Heart left ventricle (tissue), 16 donors: ENCODE measurements at places on chromosomes 12 and 14.

DNA sequence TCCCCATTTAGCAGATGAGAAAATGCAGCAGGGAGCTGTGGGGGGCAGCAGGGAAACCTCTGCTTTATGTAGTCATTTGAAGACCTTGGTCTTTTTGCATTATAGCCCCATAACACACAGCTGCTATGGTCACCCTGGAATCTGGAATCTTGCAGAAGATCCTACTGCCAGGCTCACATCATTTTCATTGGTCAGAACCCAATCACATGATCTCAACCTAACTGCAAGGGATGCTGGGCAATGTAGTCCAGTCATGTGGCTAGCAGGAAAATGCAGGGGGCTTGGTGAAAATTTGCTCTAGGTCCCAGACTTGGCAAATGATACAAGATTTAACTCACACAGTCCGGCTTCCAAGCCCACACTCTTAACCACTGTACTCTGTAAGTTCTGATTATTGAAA is 1028.7 kb downstream of the AACS start:
- no peak for DNase-seq
- H3K4me3 ChIP-seq = no peak overlapping the region
- H3K36me3 ChIP-seq = no peaks in the 10 kb centered on the region

DNA sequence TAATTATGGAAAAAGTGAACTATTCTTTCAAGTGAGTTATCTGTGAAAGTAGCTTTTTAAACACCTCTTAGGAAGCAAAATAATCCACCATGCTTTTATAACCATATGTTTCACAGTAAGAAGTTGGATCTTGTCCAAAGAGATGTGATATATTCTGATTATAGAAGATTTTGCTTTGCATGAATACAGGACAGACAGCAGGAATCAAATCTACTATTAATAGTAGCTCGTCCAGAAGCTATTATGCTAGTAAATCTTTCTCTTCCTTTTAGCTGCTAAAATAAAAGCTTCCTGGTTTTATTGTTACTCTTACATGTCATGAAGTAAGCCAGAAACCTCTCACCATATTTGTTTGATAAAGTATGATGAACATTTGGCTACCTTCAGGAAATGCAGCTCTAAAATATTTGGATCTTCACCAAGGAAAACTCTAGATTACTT is 257.0 kb downstream of the IPO8 start:
- no peak overlapping the region for H3K4me3 ChIP-seq
- no peaks in the 10 kb centered on the region for H3K4me1 ChIP-seq
- H3K36me3 ChIP-seq = no peaks in the 10 kb centered on the region
- no peaks in the 10 kb centered on the region for H3K27me3 ChIP-seq
- no peak for DNase-seq
- H3K27ac ChIP-seq = no peak overlapping the region

DNA sequence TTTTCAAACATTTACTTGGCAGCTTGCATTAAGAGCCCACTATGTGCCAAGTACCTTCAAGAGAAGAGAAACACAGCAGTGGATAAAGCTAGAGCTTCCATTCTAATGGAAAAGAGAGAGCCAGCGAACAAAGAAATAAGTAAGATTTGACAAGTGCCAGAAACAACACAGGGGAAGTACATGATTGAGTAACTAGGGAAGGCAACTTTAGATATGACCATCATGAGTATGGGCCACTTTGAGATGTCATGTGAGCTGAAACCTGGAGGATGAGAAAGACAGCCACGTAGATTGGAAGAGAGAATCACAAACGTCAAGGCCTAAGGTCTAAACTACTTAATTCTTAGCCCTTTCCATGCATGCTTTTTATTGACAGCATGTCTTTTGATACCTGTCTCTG is 121.4 kb downstream of the ITPR2 start:
- no peaks in the 10 kb centered on the region for H3K27me3 ChIP-seq
- no peaks in the 10 kb centered on the region for H3K4me1 ChIP-seq
- no peak overlapping the region for H3K27ac ChIP-seq
- no peak for DNase-seq

- DNase-seq = no peak
- no peaks in the 10 kb centered on the region for H3K36me3 ChIP-seq
- no peak overlapping the region for H3K4me3 ChIP-seq
- H3K27me3 ChIP-seq = no peaks in the 10 kb centered on the region
- no peaks in the 10 kb centered on the region for H3K4me1 ChIP-seq
Measured at GRCh38 chr12:59944177-59944576, 348.3 kb downstream of the SLC16A7 start.

GRCh38 chr14:95509495-95509894 is 7.0 kb downstream of the SYNE3 start:
- no peaks in the 10 kb centered on the region for H3K36me3 ChIP-seq
- H3K4me3 ChIP-seq = no peak overlapping the region
- no peaks in the 10 kb centered on the region for H3K27me3 ChIP-seq
- H3K27ac ChIP-seq = no peak overlapping the region
- peaks cover 32% of the 10 kb centered on the region for H3K4me1 ChIP-seq
- no peak for DNase-seq

- no peak overlapping the region for H3K27ac ChIP-seq
- no peak for DNase-seq
- no peaks in the 10 kb centered on the region for H3K27me3 ChIP-seq
- no peaks in the 10 kb centered on the region for H3K36me3 ChIP-seq
- H3K4me3 ChIP-seq = no peak overlapping the region
Measured at GRCh38 chr14:101734246-101734847, 27.2 kb upstream of the PPP2R5C start.
